ENCODE measurements at places on chromosomes 3 and 15. TPM values are rescaled to one million over a fixed set of nuclear protein-coding genes. Genes with fewer than 3 reads are reported as not detected.

The FMN1 gene
- total RNA-seq, result 1.0 TPM

The FGF7 gene
- 976 TPM for total RNA-seq

The TLNRD1 gene
- 2.8 TPM for total RNA-seq

The CEP152 gene
- total RNA-seq, result 8.0 TPM

The SLC22A13 gene
- 0.28 TPM for total RNA-seq

The TGM5 gene
- total RNA-seq, result not detected

The ANKRD34C gene
- not detected for total RNA-seq

The GOLGA8S gene
- under 0.01 TPM for total RNA-seq

The RBMS3 gene
- 157 TPM for total RNA-seq

The PLA1A gene
- 0.83 TPM for total RNA-seq

The C3orf70 gene
- total RNA-seq, result 0.14 TPM

The COL6A5 gene
- total RNA-seq, result not detected

The RNU5B-1 gene
- not detected for total RNA-seq
